ENCODE measurements at places on chromosomes 4 and X.

DNA sequence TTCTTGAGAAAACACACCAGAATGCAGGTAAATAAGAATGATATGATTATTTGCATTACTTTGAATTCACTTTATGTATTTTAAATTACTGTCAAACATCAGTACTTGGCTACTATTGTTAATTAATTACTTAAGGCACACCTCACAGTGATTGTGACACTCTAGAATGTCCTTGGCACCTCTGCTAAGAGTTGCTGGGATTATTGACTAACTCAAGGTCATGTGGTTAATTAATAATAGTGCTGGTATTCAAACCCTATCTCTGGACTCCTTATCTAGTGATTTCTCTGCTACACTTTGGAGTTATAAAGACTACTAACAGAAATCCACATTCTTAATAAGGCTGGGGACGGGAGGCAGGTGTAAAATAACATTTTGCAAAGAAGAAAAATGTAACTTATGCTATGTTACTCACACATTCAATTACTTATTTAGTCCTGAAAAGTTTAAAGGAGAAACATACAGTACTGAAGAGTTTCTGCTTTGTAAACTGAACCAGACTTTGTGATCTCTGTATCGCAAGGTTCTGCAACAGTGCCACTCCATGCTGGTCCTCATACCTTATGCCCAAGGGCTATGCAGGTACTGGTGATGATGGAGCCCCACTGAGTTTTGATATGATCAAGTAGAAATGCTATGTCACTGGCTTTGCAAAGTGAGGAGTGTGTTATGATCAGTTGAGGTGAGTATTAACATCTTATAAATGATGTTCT is 242.7 kb downstream of the MID1IP1 start:
- DNase-seq = no peak

DNA sequence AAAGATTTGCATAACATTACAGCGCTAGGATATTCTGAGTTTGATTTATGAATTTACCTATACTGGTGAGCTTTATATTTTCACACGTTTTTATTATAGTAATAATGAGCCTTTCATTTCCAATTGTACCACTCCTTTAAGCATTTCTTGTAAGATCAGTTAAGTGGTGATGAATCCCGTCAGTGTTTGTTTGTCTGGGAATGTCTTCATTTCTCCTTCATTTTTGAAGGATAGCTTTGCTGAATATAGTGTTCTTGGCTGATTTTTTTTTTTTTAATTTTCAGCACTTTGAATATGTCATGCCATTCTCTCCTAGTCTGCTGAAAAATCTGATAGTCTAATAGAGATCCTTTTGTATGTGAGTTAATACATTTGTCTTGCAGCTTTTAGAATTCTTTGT is 70.1 kb downstream of the IL15 start:
- no peak for DNase-seq

DNA sequence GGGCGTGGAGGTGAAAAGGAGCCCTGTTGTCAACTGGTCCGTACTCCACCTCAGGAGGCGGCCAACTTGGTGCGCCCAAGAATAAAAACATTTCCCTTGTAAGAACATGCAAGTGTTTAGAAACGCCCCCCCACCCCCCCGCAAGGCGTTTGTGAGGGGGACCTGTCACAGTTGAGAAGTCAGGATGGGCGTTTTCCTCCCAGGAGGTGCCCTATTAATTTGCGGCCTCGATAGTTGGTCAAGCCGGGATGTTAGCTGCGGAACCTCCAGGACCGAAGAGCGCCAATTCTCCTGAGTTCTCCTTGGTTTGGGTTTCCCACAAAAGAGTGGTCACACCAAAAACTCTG is 651 bp upstream of the SAP30 start:
- no peak for DNase-seq

GRCh38 chr4:138576684-138577083 is 334.5 kb upstream of the SLC7A11 start:
- peak; percentile 35 for DNase-seq

DNA sequence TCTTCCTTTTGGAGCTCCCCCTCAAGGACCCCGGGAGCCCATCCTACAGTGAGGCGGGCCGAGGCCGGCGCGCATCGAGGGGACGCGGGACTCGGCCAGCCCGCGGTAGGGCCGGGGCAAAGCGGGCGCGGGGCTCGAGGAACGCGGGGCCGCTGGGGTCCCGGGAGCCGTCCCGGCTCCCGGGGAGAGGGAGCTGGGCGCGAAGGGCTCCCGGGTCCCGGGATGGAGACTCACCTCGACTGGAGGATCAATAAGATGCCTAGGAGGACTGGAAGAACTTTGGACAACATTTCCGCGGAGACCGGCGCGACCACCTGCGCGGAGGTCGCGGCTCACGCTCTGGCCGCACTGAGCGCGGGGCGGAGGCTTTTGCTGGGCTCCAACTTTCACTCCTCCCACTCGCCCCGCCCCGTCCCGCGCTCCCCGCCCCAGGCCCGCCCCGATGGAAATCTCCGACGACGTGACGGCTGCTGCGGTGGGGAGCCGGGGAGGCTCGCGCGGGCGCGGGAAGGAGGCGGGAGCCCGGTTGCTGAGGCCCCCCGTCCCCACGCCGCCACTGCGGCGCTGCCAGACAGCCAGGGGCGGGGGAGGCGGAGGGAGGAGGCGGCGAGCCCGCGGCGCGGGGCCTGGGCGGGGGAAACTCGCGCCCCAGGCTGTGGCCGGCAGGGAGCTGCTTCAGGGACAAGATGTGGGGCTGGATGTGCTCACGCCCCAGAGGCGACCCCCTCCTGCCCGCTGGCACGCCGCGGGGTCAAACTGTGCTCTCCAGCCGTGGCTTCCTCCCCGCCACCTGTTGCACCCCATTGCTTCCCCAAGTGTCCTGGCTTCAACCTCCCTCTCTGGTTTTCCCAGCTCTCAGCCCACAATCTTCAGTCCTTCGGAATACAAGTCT is at the start of gene GABRE:
Gene GABRE, minus strand, starts transcription at position 341 of the 892 bp plus-strand sequence. Its CDS starts 51 bp downstream, at position 290.
- DNase-seq = peak; percentile 7

DNA sequence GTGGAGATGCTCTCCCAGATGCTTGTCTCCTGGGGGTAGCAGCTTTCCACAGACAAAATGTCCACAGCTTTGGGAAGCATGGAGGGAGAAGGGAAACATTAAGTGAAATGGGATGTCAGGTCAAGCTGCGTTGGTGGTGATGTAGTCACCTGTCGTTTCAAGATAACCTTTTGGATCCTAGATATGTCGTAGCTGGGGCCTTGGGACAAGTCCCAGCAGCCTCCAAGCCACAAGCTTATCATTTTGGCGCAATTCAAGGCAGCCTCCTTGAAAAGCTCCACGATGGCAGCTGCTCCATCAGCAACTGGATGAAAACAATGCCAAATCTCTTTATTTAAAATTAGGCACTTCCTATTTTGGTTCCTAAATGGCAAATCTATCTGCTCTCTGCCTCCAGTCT is 52.0 kb downstream of the RTL9 start:
- DNase-seq = no peak

DNA sequence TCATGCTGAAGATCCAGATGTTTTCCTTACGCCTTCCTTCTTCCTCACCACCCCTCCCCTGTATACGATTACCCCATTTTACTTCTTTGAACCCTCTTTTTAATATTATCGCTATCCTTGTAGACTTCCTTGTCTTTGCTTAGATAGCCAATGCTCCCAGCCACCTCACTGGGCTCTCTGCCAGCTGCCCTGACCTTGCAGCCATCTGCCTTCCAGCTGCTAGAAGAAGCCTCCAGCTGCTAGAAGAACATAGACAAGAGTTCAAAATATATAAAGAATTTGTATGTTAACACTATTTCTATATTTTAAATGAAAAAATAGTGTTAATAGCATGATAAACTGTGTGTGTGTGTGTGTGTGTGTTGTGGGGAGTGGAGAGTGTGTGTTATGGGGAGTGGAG is 374.7 kb downstream of the ANKRD50 start:
- DNase-seq = no peak

DNA sequence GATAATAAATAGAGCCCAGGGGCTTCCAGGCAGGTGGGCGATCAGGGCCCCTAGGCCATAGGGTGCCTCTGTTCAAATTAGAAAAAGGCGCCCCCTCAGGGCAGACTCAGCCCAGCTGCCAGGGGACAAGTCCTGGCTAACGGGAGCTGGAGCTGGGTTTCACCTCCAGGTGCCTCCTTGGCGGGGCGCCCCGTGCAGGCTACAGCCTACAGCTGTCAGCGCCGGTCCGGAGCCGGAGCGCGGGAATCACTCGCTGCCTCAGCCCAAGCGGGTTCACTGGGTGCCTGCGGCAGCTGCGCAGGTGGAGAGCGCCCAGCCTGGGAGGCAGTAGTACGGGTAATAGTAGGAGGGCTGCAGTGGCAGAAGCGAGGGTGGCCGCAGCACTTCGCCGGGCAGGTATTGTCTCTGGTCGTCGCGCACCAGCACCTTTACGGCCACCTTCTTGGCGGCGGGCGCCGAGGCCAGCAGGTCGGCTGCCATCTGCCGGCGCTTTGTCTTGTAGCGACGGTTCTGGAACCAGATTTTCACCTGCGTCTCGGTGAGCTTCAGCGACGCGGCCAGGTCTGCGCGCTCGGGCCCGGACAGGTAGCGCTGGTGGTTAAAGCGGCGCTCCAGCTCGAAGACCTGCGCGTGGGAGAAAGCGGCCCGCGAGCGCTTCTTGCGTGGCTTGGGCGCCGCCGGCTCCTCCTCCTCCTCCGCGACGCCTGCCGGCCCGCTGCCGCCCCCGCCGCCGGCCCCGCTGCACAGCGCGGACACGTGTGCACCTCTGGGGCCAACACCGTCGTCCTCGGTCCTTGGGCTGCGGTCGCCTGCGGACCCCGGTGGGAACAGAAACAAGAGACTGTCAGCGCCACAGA is 2.4 kb downstream of the NKX3-2 start:
- DNase-seq = no peak

DNA sequence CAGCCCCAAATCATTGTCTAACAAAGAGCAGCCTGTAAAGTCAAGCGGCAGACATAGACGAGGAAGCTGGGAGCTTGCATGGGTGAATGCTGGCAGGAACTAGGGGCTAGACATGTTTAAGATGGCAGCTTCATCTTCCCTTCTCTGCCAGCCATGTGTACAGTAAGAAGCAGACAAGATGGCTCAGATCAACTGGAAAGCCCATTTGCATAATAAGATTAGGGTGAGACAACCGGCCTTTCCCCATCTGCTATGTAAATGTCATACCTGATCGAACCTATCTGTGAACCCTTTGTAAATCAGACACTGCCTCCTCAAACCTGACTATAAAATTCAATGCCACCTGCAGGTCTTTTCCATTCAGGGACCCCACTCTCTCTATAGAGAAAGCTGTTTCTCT is 22.8 kb upstream of the HADH start:
- no peak for DNase-seq

GRCh38 chr4:153950100-153950979 is 161.5 kb upstream of the SFRP2 start:
- peak; percentile 83 for DNase-seq

DNA sequence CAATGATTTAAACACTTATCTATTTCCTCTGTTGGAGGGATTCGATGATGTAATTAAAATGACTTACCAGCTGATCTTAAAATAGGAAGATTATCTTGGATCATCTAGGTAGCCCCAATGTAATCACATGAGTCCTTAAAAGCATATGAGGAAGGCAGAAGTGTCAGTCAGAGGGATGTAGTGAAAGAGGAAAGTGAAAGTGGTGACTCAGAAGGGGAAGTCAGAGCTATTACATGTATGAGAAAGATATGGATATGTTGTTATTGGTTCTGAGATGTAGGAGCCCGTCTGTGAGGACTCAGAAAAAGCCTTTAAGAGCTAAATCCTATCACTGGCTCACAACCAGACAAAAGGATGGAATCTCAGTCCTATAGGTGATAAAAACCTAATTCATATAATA is 456.4 kb downstream of the DACH2 start:
- no peak for DNase-seq

DNA sequence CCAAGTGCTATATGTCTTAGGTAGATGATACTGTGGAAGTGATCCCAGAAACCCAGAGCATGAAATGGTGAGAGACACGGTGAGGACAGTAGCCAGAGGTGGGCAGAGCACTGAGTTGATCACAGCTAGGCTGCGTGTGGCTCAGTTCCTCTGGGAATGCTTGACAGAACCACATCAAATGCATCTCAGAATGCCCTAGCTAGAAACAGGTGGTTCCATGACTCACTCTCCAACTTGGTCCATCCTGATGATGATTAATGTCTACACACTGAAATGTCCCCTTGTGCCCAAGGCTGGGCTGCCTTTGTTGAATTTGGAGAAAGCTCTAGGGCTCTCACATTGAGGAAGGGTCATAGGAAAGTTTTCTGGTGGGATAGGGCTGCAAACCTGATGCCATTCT is 113.6 kb downstream of the ZNF518B start:
- DNase-seq = peak; percentile 76

DNA sequence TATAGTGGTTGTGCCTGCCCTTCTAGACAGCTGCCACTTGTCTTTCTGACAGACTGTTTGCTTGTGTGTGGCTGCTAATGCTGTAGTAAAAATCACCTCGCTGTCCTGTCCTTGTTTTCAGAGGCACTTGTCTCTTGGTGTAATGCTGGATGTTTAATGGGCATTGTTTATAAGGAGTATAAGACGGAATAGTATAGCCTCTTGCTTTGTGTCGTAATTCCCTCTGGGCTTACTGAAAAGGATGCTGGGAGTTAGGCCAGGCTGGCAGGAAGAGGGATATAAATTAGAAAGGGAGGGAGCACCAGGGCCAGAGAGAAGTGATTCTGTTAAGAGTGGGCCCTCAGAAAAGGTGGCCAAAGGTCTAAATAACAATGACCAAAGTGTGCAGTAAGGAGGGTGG is 29.0 kb downstream of the NHS start:
- DNase-seq = no peak

- peak; percentile 4 for DNase-seq
These were observed 53.0 kb downstream of the ARSF start for GRCh38 chrX:3094261-3094660.

DNA sequence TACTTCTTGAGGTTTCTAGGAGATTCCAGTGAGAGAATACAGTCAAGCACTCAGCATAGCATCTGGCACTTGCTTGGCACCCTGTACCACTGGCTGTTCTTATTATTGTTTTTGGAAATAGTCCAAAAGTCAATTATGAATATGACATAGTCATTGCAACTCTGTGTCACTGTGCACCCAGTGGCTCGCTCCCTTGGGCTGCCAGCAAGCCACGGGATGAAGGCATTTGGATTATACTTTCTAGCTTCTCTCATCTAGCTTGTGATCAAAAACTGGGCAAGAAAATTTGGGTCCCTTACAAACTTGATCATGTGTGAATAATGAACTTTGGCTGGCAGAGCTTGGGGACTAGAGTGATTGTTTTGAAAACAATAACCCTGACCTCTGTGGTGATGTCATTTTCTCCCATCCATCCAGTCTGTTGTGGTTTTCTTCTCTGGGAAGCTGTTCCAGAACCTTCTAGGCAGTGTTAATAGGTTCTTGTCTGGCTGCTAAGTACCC is 32.7 kb upstream of the LIMCH1 start:
- no peak for DNase-seq

DNA sequence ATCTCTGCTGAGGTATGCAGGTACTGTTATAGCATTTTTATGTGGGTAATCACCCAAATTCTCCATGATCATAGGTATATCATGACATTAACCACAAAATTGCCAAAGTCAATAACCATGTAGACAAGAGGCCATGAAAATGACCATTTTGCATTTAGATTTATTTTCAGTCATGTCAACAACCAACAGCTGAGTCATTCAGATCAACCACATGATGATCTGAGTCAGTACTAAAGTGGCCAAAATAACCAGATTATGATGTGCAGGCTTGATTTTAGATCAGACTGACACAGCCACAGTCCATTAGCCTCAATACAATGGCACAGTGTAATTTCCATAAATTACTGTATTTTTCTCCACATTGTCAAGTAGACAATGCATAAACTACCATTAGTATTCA is 240.5 kb downstream of the GRIA3 start:
- no peak for DNase-seq

- DNase-seq = no peak
These were observed 345.8 kb downstream of the OPHN1 start for GRCh38 chrX:68087526-68087925.
